NCI-H774 (cell line): ENCODE measurements at places on chromosomes 4 and X.

- DNase-seq: no peak
These were observed 792 bp downstream of the ADRA2C start for GRCh38 chr4:3766785-3767569.

DNA sequence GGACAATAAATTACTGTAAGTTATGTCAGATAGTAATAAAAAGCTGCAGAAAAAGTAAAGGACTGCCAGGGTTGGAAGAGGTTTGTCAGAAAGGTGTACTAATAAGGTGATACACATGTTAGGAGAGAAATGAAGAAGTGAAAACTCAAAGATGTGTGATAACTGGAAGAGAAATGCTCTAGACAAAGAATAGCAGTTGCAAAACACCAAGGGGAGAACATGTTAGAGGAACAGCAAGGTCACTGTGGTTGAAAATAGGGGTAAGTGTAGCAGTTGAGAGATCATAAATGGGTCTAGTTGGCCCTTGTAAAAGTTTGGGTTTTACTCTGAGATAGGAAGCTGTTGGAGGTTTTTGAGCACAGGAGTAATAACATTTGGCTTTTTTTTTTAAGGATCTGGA lies 46.9 kb downstream of the HSPA4L start:
- DNase-seq: no peak

DNA sequence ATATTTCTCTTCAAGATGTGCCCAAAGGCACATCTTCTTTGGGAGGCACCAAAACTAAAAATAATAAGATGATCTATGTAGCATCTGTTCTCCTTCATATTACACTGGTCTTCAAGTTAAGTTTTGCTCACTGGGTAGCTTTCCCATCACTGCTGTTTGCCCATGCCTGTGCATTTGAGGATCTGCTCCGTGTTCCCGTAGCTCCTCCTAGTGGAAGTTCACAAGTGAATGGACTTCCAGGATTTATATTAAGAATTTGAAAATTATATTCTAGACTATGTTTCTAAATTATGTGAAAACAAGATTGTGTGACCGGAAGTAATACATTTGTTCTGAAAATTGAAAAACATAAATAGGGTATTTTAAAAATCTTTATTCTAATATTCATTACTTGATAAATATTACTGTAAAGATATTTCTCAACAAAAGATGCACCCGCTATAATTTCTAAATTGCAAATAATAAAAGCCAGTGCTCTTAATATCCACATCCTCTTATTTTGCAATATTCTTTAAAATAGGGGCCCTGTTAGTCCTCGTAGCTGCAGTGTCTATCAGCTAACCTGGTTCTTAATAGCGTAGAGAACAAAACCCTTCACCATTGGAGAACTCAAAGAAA lies 147.7 kb downstream of the RBM46 start:
- no peak for DNase-seq

GRCh38 chr4:77843628-77844027 lies 19.0 kb upstream of the MRPL1 start:
- no peak for DNase-seq

GRCh38 chrX:74602142-74602541 lies 12.3 kb downstream of the RLIM start:
- DNase-seq: no peak

GRCh38 chr4:136106753-136107152 lies 1425.5 kb downstream of the PCDH18 start:
- no peak for DNase-seq

GRCh38 chrX:47556045-47556623 lies 4.9 kb upstream of the ARAF start:
- peak; percentile 66 for DNase-seq

DNA sequence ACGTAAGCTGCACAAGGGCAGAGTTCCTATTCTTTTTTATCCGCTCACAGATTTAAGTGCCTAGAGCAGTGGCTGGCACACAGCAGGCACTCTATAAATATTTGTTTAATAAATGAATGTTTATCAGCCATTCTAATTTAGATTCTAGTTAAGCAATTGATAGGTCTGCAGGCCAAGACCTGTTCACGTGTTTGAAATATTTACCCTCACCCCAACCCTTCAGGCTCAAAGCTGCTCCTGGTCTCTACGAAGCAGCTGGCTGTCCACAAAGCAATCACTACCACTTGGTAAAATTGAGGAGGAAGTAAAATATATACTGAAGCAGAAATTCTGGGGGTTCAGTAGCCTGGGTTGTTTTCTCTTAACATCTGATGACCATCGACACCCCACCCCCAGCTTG lies 158.1 kb downstream of the MGST2 start:
- no peak for DNase-seq

DNA sequence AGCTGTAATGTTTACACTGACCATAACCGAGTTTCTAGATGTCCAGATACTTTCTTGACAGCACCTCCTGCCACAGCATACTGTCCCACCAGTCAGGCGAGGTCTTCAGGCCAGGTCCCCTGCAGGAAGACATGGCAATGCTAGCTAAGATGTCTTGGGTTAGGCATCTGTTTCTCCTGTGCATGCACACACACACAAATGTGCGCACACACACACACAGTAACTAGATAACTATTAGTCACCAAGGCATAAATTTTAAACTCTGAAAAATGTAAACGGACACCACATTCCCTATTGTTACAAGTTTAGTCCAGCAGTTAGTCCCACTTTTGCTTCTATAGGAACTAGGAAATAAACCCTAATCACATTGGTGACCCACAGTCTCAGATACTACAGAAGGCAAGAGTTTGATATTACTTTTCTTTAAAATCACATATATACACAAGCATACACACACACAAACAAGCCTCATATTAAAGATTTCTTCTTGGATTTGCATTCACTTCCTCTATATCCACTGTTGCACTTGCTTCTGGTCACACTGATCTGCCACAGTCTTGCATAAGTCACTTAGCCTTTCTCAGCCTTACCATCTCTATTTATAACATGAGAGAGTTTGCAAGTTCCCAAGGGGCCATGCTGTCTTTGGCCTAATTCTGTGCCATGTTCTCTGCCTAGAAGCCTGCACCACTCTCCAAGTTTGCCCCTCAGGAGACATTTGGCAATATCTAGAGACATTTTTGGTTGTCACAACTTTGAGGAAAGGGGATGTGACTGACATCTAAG lies 32.2 kb downstream of the IL21 start:
- no peak for DNase-seq

DNA sequence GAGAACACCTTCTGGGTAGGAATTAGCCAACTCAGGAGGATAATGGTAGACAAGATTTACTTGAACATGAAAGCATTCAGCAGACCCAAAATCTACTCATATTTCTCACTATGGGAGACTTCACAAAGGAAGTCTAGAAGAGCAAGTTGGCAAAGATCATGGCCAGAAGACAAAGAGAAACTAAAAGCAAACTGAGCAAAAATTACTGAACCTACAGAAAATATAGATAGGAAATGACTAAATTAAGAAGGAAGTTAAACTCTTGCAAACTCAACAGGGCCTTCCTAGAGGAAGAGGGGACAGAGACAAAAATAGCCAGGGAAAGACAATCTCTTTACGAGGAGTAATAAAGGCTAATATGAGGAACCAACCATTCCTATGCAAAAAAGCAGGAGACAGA lies 18.7 kb downstream of the CORIN start:
- no peak for DNase-seq

GRCh38 chr4:48431401-48431800 lies 51.7 kb upstream of the SLC10A4 start:
- DNase-seq: no peak

DNA sequence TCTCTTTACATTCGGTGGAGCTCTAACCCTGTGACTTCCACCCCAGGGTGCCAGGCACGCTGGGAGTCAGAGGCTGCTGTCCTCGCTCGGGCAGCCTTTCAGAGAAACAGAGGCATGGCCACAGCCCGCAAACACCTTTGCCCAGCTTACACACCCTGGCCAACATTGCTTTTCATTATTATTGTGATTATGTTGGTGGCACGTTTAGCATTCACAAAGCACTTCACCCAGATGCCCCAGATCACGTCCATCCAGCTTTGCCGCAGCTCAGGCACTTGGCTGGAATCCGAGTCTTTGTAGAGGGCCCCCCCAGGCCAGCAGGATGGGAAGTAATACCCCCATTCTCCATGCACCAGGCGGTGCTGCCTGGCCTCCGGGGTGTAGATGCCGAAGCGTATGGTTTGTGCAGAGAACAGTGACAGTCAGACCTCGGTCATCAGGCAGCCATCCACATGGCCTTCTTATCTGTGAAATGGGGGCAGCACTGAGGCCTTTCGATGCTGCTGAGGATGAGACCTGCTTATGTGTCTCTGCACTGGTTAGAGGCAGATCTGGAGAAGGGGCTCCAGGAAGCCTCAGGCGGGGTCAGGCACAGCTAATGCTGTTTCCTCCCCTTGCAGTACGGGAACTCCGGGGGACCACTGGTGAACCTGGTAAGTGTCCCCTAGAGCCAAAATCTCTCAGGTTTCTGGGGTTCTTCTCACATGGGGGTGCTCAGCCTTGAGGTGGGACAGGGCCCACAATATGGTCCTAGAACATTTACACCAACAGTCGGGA lies 22.3 kb downstream of the HTRA3 start:
- no peak for DNase-seq

DNA sequence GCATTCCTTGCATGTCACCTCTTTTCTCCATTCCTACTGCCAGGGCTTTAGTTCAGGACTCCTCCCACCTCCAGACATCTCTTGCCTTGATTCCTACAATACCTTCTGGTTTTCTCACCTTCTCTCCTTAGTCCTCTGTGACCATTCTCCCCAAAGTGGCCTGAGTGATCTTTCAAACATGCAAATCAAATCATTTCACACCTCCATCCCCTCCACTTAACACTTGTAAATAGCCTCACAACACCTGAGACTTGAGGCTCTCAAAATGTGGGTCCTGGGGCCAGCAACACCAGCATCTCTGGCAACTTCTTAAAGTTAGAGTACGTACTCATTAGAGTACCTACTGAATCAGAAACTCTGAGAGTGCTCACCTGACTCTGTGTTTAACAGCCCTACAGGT lies 68.4 kb downstream of the RTL9 start:
- DNase-seq: no peak

GRCh38 chr4:115537387-115537786 lies 424.0 kb upstream of the NDST4 start:
- DNase-seq: no peak

GRCh38 chr4:139628184-139629012 lies 37.2 kb upstream of the MGST2 start:
- no peak for DNase-seq

DNA sequence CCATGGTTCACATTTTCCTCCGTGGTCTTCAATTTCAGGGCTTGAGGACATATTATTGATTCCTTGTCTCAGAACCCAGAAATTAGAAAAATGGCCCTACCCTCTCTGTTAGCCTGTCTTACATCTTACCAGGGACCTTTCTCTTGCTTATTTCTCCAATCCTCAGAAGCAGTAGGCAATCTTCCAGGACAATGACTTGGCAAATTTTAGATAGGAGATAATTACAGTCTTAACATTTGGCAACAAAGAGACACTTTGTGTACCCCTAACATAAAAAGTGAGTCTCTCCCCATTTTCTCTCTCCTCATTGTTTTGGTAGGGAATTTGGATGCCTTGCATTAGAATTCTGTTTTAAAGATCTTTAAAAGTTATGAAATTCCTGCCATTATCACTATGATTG lies 778.1 kb upstream of the SLIT2 start:
- no peak for DNase-seq

DNA sequence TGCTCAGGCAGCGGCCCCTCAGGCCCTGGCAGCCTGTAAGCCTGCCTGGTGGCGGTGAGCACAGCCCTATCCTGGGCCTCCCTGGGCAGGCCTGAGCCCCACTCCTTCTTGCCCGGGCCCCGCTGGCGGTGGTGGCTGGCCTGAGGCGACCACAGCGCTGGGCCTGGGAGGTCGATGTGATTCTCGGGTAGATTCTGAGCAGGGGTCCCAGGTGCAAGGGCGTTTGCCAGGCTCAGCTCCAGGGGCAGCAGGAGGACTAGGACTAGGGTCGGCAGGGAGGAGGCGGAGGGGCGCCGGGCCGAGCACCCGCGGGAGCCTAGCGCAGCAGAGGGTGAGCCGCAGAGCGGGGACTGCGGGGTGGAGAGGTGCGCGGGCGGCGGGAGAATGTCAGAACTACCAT lies 17.0 kb downstream of the FAM9A start:
- DNase-seq: no peak

DNA sequence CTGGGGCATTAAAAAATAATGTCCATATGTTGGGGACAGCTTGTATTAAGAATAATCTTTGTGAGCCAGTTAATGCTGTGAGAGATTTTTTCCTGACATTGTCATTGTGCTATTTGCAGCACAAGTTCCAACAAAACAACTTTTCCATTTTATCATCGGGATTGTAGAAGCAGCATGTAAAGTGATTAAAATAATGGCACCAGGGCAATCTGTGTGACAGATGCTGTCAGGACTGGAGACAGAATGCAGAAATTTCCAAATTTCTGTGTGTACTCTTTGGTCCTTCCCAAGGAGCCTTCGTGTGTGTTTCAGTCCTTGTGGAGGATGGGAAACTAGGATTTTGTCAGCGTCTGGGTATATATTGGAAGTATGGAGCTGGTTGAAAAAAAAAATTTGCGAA lies 101.5 kb upstream of the LIMCH1 start:
- no peak for DNase-seq

DNA sequence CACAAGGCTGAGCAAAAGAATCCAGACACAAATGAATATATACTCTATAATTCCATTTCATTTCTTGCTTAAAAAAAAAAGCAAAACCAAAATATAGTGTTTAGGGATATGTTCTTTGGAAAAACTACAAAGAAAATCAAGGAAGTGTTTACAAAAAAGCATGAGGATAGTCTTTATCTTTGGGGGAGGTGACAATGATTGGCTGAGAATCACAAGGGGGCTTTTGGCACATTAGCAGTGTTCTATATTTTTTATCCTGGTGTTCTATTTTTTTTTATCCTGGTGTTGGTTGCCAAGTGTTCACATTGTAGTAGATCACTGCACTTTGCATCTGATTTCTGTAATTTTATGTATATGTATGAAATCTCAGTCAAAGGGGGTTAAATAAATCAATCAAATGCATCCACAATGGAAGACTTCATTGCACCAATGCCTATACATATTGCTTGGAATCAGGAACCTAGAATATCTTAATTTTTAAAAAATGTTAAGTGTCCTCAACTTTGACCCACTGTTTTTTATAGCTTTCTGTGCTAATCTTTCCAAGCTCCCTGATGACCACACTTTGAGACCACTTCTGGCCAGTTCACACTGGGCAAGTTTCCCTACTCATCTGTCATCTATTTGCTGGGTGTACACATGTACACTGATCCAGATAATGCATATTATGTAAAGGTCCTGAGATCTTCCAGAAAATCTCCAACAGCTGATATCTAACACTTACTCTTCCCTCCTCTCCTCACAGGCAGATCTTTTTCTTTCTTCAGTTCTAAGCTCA lies 3.7 kb downstream of the TBC1D9 start:
- DNase-seq: no peak

GRCh38 chrX:7503251-7503650 lies 339.7 kb upstream of the VCX start:
- DNase-seq: no peak

- DNase-seq: no peak
These were observed 139.2 kb upstream of the AADAT start for GRCh38 chr4:170229006-170229405.
